ENCODE measurements at places on chromosomes 12 and 14.

DNA sequence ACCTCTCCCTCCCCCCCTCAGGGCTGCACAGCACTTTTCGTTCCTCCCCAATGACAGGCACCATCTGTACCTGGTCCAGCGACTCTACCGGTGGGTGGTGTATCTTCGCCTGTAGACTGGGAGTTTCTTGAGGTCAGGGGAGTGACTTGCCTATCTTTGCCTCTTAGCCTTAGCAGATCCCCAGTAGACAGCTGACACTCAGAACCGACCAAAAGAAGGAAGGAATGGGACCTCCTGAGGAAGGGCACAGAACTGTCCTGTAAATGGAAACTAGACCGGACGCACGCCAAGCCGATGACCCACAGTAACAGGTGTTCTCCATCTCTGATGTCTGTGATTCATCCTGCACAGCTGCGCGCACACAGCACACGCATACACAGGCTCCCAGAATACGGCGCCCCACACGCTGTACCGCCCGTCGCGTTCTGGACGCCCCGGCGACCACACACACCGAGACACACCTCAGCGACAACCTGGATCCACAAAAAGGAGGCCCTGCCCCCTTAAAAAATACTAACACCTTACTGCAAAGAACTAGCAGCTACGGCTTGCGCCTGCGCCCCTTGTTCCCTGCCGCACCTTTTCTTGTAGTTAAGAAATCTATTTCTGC, 673 bp upstream of the TTC9 start:
- DNase-seq: no peak

DNA sequence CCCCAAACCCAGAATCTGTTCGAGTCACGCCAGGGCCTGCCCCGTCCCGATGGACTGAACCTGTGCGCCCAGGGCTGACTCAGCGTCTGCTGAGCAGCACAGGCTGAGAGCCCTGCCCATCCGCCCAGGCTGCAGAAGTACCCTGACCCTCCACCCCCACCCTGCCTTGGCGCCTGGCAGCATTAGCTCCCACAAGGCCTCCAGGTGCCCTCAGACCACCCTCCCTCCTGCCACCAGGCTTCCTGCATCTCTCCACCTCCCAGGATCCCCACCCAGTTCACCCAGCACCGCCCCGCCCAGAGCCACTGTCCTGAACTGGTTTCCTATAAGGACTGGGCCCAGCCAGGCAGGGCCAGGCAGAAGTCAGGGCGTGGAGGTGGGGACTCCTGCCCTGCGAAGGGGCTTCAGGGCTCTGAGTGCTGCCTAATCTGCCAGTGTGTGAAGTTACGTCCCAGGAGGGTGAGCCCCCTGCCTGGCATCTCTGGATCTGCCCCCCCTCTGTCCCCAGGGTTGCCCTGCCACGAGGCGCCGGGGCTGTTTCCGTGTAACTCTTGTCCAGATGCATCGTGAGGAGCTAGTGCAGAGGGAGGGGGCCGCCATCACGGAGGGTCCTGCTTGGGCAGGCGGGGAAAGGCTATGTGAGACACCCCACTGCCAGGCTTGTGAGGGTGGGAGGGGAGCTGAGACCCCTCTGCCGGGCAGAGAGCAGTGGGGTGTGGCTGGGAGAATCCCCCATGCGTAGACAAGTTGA, 9.1 kb downstream of the ADSS1 start:
- no peak for DNase-seq

DNA sequence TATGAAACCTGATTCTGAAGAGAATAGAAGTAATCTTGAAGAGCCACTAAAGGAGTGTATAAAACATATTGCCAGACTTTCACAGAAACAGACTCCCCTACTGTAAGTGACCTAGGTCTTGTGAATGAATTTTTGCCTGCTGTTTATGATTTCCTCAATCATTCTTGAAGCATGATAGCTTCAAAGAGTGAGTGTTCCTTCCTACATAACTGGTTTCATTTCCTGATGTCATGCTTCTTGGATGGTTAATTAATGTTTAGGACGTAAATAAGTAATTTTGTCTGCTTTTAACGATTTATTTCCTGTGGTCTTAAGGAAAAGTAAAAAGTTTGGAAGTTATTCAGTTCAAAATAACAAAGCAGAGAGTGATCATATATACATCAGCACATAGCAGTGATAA, 129.8 kb downstream of the PIK3C2G start:
- DNase-seq: no peak

GRCh38 chr14:23121361-23121771, 2.3 kb upstream of the CEBPE start:
- no peak for DNase-seq

- no peak for DNase-seq
Observed at GRCh38 chr14:95484296-95484695, 32.2 kb downstream of the SYNE3 start.

GRCh38 chr12:19451196-19451595, 11.9 kb downstream of the AEBP2 start:
- DNase-seq: no peak

GRCh38 chr12:43848226-43848507, 12.3 kb downstream of the TMEM117 start:
- no peak for DNase-seq

GRCh38 chr12:116360579-116361413, 83.3 kb upstream of the MED13L start:
- DNase-seq: no peak

DNA sequence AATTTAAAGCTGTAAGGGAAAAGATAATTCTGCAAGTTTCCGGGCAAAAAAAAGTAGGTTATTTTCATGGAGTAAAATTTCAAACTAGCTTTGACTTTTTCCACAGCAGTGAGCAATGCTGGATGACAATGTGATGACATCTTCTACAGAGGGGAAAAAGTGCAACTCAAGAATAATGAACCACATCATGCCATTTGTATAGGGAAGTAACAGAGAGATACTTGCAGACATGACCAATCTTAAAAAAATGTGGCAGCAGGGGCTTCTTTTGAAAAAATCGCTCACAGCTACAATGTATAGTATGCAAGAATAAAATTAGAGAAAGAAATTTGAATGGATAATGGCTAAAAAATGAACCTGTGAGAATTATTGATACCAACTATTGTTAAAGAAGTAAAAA, 115.5 kb downstream of the DHRS2 start:
- no peak for DNase-seq

DNA sequence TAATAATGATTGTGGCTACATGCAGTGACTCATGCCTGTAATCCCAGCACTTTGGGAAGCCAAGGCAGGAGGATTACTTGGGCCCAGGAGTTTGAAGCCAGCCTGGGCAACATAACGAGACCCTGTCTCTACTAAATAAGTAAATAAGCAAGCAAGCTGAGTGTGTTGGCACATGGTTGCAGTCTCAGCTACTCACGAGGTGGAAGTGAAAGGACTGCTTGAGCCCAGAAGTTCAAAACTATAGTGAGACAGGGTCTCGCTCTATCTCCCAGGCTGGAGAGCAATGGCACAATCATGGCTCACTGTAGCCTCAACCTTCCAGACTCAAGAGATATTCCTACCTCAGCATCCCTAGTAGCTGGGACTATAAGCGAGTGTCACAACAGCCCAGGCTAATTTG, 64.7 kb downstream of the RPS6KA5 start:
- DNase-seq: no peak

- no peak for DNase-seq
Observed at GRCh38 chr12:109521831-109522230, 44.4 kb downstream of the UBE3B start.

DNA sequence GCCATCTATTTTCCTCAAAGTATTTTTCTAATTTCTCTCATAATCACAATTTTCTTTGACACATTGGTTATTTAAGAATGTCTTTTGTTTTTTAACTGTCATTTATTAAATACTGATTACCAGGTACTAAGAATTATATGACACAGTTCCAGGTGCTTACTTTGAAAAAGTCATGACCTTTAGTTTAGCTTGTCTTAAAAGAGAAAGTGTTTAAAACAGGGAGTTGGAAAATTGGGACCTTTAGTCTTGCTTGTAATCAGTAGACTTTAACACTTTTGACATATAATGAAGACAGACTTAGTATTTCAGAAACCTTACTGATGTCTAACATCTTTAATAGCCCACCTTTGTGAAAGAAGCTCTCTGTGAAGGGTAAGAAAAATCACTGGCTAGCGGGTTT, 19.2 kb downstream of the CREBL2 start:
- no peak for DNase-seq

DNA sequence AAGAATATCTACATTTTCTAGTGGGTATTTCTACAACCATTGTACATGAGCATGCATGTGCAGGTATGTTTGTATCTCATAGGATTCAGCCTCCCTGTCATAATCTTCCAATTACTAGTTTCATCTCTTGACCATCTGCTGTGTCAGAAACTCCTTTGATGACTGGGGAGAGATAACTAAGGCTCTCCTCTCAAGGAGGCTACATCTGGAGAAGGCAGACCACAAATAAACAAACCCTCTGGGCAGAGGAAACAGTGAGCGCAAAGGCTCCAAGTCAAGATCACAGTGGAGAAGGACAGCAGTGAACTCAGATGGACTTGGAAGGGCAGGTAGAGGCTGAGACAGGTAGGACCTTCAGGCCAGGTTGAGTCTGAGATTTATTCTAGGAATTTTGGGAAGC, 166.4 kb downstream of the PELI2 start:
- DNase-seq: no peak

DNA sequence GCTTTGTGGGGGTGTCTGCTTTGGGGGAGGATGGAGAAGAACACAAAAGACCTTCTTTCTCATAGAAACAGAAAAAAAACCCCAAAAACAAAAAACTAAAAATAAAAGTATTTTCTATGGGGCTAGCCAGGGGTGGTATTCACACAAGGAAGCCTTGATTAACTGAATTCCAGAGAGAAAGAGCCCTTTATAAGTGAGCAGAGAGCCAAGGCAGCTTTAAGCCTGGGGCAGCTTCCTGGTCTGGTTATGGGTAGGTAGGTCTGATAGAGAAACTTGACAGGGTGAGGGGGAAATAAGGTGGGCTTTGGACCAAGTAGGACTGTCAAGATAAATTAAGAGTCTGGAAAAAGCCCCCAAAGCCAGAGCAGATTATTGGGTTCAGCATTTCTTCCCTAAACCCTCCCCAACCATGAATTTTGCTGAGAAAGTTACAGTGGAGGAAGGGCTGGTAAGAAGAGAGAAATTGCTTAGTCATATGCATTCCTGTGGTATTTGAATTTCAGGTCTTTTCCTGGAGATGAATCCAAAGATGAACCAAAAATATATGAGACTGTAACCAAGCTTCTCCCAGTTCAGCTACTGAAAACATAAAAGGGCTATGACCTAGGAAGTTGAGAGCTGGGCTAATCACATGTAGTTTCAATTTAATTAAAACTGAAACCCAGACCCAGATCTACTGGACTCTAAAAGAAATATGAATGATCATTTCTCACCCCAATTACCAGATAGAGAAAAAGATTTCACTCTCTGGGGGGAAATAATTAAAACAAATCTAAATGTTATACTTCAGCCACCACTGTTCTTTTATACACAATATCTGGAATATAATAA, 144.8 kb downstream of the TBC1D30 start:
- no peak for DNase-seq

DNA sequence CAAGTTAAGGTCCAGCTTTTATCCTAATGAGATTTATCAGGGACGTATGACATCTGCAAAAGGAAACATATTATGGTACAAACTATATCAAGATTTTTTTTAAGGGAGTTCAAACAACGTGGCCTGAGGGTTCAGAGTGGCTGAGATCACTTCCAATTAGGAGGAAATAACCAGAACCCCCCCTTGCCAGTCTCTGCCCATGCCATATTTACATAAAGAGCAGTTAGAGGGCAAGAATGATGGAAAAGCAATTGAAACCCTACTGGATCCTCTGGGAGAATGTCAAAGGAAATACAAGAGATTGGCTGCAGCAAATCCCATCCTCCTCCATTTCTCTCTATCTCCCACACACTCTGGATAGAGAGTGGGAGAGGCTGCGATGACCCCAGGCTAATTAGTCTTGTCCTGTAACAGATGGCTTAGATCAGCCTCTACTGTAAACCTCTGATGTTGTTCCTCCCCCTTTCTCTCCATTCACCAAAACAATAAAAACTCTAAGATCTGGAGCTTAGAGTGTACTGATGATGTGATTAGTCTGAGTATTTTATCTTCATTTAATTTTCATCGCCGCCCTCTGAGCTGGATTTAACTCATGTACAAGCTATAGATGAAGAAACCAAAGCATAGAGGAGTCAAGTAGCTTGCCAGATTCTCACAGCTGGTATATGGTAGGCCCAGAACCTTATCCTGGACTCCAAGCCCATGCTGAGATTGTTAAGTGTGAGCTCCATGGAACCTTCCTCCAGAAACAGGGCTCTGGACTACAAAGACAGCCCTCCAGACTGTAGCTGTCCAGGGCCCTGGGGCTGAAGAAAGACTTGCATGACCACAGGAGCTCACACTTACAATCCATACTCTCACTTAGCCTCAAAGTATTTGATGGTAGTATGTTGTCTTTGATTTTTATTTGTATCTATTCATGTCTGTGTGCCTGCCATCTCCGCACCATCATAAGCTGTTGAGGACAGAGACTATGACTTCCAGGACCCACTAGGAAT, 54.1 kb upstream of the GNG2 start:
- DNase-seq: no peak

DNA sequence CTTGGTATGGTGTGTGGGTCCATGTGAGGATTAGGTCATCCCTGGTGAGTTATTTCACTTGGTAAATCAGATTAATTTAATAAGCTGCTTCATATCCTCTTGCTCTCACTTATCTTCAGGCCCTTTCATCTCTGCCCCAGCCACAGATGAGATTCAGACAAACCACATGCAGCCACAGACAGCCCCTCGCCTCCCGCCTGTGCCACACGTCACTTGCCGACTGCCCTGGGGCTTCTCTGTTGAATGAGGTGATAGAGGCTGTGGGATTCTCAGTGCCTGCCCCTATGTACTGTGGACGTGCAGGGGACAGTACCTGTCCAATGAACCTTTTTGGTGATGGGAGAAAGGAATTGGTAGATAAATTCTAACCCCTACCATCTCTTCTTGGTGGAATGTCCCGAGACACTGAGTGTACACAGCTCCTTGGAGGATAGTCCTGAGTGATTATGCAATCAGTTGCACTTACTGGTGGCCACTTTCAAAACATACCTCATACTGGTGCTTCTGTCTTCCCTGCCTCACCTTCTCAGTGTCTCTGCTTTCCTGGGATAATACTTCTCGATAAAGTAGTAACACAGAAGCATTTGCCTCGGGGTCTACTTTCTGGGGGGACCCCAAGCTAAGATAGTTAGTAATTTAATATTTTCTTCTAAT, 248.7 kb downstream of the TTC6 start:
- no peak for DNase-seq

- no peak for DNase-seq
Observed at GRCh38 chr12:52259657-52260243, 14.7 kb upstream of the KRT86 start.

DNA sequence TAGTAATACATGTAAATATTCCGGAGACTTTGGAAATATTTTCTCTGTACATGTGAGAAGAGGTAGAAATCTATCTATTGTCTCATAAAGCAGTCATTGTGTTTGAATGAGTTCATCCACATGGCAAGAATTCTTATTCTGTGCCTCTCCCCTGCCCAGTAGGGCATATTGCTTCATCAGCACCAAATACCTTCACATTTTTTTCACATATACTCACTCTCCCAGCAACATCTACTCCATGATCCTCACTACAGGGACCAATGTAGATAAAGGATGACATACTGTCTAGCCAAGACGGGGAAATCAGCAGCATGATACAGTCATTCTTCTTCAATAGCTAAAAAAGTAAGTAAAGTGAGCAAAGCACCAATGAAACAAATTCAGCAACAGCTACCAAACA, 1.3 kb upstream of the TAS2R14 start:
- DNase-seq: no peak

GRCh38 chr12:12718381-12718759, 1.2 kb downstream of the CDKN1B start:
- DNase-seq: no peak
